Adrenal gland (tissue), 19 donors: ENCODE measurements at places on chromosomes 3 and 15. TPM values are rescaled to one million over a fixed set of nuclear protein-coding genes. Genes with fewer than 3 reads are reported as not detected.

LRRC49 gene
- total RNA-seq = 5.2 TPM

GOLGA6D gene
- 0.08 TPM for total RNA-seq

CIB2 gene
- 31.1 TPM for total RNA-seq

GRCh38 chr3:15657016-15657415 is 55.5 kb downstream of the BTD start:
- no peaks in the 10 kb centered on the region for H3K27me3 ChIP-seq
- no peaks in the 10 kb centered on the region for H3K36me3 ChIP-seq
- no peak overlapping the region for H3K4me3 ChIP-seq
- no peaks in the 10 kb centered on the region for H3K4me1 ChIP-seq

GOLGA8T gene
- 0.32 TPM for total RNA-seq

ATP2B2 gene
- total RNA-seq = 2.9 TPM

ISL2 gene
- total RNA-seq = not detected

DNA sequence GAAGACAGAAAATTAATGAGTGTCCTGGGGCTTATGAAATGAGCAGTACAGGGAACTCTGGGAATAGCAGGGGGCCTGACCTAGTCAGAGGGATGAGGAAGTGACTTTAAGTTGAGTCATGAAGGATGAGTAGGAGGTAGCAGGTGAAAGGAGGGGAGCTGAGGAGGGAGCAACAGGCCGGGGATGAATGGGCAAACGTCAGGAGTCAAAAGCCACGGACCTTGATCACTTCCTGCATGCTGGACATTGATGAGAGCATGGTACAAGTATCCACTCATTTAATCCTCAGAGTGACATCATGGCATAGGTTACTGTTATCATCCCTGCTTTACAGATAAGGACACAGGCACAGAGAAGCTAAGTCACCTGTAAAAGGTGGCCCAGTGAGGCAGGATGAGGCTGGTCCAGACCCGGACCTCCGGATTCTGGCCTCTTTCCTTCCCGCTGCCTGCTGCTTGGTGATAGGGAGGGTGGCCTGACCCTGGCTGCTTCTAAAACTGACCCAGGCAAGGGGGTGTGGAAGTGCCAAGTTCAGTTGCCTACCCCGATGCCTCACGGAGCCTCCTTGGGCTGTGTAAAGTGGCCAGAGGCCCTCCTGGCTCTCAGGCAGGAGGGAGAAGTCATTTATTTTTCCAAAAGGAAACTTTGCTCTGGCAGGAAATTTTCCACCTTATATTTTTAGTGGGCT is 7.6 kb downstream of the CORO2B start:
- H3K36me3 ChIP-seq = no peaks in the 10 kb centered on the region
- H3K4me3 ChIP-seq = no peak overlapping the region
- DNase-seq = no peak
- peaks cover 15% of the 10 kb centered on the region for H3K4me1 ChIP-seq
- H3K27me3 ChIP-seq = no peaks in the 10 kb centered on the region

GRCh38 chr3:10344147-10344943 is 23.4 kb upstream of the SEC13 start:
- H3K27ac ChIP-seq = no peak overlapping the region
- H3K4me1 ChIP-seq = no peaks in the 10 kb centered on the region
- peak; percentile 56 for DNase-seq
- H3K4me3 ChIP-seq = no peak overlapping the region

DNA sequence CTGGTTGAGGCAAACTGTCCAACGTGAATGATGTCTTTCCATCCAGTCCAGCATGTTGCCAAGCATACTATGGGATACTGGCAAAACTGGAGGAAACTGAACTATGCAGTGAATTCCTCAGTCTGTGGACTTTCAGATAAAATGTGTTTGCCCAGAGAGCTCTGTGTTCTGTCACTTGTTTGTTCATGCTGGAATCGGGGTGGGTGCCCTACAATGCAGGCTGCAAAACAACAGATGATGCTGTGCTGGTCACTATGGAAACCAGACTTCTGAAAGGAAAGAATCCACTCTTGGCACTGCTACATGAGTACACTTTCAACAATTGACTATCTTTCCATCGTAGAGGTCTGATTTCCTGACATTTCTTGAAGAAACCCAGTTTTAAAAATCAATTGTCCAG is 272.5 kb upstream of the ARHGEF26 start:
- H3K36me3 ChIP-seq = no peaks in the 10 kb centered on the region
- no peaks in the 10 kb centered on the region for H3K27me3 ChIP-seq
- H3K4me3 ChIP-seq = no peak overlapping the region

GRCh38 chr3:128226795-128227395 is 73.6 kb downstream of the EEFSEC start:
- DNase-seq = peak; percentile 19
- no peaks in the 10 kb centered on the region for H3K27me3 ChIP-seq
- no peak overlapping the region for H3K27ac ChIP-seq
- no peaks in the 10 kb centered on the region for H3K4me1 ChIP-seq

C3orf49 gene
- not detected for total RNA-seq

CCRL2 gene
- total RNA-seq = 2.3 TPM

DNA sequence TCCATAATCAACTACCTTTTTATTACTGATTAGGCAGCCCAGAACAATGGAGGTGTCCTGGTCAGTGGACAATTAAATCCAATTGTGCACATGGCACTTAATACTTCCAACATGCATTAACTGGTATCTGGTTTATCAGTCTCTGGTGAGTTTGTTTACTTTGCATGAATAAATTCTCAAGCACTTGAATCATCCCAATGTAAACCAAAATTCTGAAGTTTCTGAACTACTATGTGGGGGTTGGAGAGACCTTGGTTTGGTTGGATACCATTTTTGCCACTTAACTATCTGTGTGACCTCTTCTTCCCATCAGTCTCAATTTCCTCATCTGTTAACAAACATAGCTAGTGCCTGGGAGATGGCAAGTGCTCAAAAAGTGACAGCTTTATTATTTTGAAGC is 70.5 kb upstream of the MAP4 start:
- H3K27me3 ChIP-seq = no peaks in the 10 kb centered on the region
- H3K27ac ChIP-seq = peak overlapping the region; percentile 97
- no peak for DNase-seq
- H3K36me3 ChIP-seq = no peaks in the 10 kb centered on the region
- H3K4me1 ChIP-seq = peaks cover 4% of the 10 kb centered on the region
- H3K4me3 ChIP-seq = no peak overlapping the region

- peaks cover 18% of the 10 kb centered on the region for H3K4me1 ChIP-seq
- no peak overlapping the region for H3K27ac ChIP-seq
- no peak overlapping the region for H3K4me3 ChIP-seq
- DNase-seq = peak; percentile 27
- H3K27me3 ChIP-seq = no peaks in the 10 kb centered on the region
These were observed 42.9 kb downstream of the TBC1D2B start for GRCh38 chr15:78034495-78035191.

PODXL2 gene
- total RNA-seq = 31.5 TPM

DNA sequence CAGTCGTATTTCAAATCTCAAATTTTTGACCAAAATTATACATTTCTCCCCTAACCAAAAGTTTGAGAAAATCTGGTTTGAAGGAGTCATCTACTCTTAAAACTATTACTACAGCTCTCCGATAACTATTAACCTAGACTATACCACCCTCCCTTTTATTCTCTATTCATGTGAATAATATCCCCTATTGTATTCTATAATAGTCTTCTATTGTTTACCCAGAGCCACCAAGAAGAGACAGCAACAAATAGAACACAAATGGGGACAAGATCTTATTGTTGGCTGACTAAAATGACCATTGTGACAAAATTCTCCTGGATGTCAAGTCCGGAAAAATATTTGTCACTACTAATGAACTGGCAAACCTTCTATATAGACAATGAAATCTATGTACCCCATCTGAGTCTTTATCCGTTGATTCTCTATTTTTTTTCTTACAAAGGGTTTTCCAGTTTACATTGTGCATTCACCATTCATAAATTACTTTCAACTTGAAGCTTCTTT is 618.0 kb downstream of the CADM2 start:
- H3K36me3 ChIP-seq = no peaks in the 10 kb centered on the region
- H3K4me1 ChIP-seq = no peaks in the 10 kb centered on the region
- H3K27me3 ChIP-seq = no peaks in the 10 kb centered on the region
- H3K27ac ChIP-seq = no peak overlapping the region
- no peak overlapping the region for H3K4me3 ChIP-seq
- no peak for DNase-seq

DNA sequence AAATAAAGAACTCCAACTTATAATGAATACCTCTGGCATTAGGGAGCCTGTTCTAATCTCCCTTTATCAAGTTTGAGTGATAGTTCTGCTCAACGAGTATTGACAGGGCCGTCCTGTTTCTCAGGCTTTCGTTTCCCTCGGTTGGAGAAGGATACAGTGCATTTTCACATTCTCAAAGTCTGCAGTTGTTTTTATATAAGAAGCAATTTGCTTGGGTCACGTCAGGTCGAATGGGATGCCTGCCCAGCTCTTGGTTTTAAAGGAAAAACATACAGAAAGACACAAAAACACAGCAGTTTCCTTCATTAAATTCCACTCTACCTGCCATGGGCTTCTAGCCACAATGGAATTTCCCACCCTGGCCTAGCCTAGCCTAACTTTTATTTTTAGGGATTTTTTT is 366.3 kb downstream of the TIGIT start:
- H3K27me3 ChIP-seq = no peaks in the 10 kb centered on the region
- H3K36me3 ChIP-seq = no peaks in the 10 kb centered on the region
- peak; percentile 72 for DNase-seq

GRCh38 chr15:100005715-100006114 is 272.5 kb upstream of the LYSMD4 start:
- no peaks in the 10 kb centered on the region for H3K4me1 ChIP-seq
- H3K36me3 ChIP-seq = no peaks in the 10 kb centered on the region
- no peak overlapping the region for H3K27ac ChIP-seq
- H3K4me3 ChIP-seq = no peak overlapping the region

DNA sequence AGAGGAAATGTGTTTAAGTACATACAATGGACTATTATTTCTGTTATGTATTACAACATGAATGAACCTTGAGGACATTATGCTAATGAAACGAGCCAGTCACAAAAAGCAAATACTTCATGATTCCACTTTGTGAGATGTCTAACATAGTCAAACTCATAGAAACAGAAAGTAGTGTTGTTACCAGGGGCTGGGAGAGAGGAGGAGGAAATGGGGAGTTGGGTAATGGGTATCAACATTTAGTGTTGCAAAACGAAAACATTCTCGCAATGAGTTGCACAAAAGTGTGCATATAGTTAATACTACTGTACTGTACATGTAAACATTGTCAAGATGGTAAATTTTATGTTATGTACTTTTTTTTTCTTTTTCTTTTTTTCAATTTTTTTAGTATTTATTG is 194.3 kb downstream of the IL5RA start:
- no peak for DNase-seq
- no peak overlapping the region for H3K27ac ChIP-seq
- H3K4me3 ChIP-seq = no peak overlapping the region
- H3K36me3 ChIP-seq = no peaks in the 10 kb centered on the region
- H3K4me1 ChIP-seq = no peaks in the 10 kb centered on the region

DNA sequence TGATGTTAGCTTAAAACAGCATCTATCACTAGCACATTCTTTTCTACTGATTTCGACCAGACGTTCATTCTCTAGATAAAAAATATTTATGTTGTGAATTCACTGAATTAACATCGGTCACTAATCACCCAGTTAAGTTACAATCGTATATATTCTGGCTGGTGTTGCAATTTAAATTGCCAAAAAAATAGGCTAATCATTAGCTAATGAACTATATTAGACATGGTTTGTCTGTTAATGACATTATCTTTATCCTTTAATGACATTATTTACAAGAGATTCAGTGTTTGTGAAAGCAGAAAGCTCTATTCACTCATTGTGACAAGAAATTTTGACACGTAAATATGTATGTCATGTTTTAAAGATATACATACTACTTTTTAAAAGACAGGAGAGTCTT is 6.7 kb downstream of the GHSR start:
- H3K4me3 ChIP-seq = no peak overlapping the region
- H3K27ac ChIP-seq = no peak overlapping the region
- peaks cover 5% of the 10 kb centered on the region for H3K27me3 ChIP-seq
- no peaks in the 10 kb centered on the region for H3K4me1 ChIP-seq
- H3K36me3 ChIP-seq = no peaks in the 10 kb centered on the region
